Activated CD4-positive, alpha-beta T cell treated with anti-CD3 and anti-CD28 coated beads, Interleukin-2, amount 10 ng/mL, durations not matched to agents 24 days and 14 days (primary cell): ENCODE measurements at places on chromosomes 7 and 10. TPM values are rescaled to one million over a fixed set of nuclear protein-coding genes. Genes with fewer than 3 reads are reported as not detected.

MSMB gene
- not detected in 2 replicates for total RNA-seq

GIMAP1 gene
- 4.9 and 6.0 TPM in 2 replicates for total RNA-seq

SLK gene
- total RNA-seq = 22.9 and 27.1 TPM in 2 replicates

HTRA1 gene
- not detected in 2 replicates for total RNA-seq

OR2F1 gene
- total RNA-seq = not detected in 2 replicates

PALD1 gene
- 1.9 and 2.1 TPM in 2 replicates for total RNA-seq
